Endothelial cell (in vitro differentiated cells): ENCODE measurements at places on chromosomes 5 and 9.

DNA sequence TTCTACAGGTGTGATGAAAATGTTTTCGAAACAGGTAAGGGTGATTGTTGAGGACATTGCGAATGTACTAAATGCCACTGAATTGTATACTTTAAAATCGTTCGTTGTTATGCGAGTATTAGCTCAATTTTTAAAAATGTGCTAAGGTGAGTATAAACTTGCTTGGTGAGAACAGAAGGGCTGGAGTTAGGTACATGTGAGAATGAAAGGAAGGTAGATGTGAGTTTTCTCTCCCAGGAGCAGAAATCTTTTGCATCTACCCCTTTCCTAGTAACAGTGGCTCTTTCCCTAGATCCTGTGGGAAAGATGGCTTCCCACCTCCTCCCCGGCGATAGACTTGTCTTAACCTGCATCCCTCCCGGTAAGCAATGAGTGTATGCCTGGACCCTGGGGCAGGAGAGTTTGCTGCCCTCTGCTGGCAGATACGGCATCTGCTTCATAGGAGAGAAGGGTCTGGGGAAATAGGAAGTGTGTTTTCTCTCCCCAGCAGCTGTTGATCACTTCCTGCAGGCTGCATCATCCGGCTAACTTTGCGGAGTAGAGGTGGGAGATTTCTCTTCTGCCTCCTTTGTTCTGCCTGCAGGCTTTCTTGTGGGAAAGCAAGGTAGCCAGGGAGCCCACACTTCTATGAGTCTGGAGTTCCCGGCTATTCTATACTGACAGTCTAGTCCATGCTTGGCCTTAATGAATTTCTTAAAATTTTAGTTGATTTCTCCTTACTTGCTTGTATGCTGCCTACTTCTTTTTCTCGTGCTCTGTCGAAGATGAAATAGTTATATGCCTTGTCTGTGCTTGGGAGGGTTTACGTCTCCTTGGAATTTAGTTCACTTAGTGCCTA lies 373.3 kb upstream of the SEMA6A start:
- peak; percentile 79 for DNase-seq

DNA sequence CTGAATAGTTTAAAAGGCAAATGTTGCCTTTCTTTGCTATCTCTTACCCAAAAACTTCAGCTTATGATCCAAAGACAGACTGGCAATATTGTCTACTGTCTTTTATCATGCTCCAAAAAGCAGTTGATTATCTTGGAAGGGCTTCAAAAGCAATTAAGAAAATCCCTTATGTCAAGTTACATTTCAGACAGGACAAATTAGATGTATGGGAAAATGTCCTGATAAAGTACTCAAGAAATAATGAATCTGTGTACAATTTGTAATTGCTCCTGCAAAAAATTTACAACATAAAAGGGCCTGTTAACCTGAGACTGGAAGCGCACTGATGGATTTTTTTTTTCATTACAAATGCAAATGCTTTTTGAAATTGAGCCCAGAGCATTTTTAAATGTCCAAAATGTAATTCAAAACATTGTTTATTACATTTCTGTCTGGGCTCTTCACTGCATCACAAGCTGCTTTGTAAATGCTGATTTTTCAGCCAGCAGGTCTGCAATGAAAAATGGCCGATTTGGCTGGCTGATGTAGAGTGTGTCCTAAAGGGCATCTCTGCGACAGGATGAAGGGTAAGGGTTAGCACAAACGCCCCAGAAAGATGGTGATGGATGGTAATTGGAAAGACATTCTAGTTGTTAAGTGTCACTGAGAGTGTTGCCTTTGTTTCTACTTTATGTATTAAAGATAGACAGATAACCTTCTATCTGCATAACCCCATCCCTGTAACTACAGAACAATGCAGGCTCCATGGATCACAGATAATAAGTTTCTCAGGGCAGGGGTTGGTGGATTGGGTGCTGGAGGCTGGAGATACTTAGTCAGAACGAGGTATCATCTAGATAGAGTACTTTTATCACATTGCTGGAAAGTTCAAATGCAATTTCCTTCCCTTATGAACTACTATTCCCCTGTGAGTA lies 27.0 kb downstream of the MAT2B start:
- no peak for DNase-seq

GRCh38 chr5:96576876-96577275 lies 85.3 kb upstream of the CAST start:
- DNase-seq: no peak

DNA sequence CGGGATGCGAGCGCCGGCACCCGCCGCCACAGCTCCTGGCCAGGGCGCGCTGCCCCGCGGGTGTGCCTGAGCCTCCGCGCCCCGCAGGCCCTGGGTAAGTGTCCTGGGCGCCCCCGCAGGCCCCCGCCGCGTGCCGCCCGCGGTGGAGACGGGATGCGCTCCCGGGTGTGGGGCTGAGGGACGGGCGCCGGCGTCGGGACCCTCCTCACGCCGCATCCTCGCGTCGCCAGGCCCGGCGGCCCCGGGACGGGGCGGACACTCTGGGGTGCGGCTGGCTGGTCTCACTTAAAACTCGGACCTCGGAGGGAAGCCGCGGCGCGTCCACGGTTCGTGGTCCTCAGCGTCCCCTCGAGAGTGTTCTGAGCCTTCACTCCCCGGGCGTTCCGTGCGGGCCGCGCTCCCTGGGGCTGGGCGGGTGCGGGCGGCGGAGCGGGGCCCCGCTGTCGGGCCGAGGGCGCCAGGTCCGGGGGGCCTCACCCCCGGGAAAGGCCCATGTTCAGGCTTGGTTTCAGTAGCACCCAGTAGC lies 275 bp downstream of the AHRR start:
- DNase-seq: no peak

DNA sequence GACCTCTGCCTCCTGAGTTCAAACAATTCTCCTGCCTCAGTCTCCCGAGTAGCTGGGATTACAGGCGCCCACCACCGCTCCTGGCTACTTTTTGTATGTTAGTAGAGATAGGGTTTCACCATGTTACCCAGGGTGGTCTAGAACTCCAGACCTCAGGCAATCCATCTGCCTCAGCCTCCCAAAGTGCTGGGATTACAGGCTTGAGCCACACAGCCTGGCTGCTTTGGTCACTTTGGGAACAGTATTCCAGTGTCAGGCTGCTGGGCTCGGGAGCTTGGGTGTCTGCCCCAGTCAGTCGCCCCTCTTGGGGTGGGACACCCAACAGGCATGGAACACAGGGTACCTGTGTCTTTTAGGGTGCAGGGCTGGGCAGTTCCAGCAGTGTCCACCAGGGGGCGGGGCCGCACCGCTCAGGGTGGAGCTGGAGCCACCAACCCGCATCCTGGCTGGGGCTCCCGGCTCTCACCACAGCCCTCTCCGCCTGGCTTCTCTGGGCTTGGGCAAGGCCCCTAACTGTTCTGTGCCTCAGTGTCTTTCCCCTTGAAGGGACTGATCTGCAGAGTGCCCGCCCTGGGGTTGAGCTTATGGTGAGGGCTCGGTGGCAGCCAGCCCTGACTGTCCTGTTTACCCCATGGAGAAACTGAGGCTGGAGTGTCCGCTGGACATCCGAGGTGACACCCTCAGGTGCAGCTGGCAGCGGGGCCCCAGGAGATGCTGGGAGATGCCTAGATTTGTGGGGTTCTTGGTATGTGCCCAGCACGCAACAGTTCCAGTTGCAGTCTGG lies 6.4 kb upstream of the RNU6ATAC start:
- no peak for DNase-seq

GRCh38 chr5:17441351-17441750 lies 56.7 kb upstream of the TAF11L2 start:
- no peak for DNase-seq

DNA sequence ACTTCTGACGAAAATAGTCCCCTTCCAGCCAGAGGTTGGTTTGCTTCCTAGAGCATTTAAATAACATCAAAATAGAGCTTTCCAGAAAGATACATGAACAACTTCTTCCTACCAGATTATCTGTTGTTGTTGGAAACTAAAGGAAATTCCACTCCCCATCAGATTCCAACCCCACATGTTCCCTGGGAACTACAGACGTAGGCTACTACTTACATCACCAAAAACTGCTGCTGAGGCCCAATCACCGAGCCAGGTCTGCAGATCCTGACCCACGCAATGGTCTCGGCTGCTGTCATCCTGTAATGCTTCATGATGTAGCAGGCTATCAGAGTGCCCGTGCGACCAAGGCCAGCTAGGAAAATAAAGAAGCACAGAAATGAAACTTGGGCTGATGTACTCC lies 73.4 kb downstream of the HABP4 start:
- no peak for DNase-seq

GRCh38 chr5:77418162-77418561 lies 74.0 kb downstream of the WDR41 start:
- DNase-seq: no peak

DNA sequence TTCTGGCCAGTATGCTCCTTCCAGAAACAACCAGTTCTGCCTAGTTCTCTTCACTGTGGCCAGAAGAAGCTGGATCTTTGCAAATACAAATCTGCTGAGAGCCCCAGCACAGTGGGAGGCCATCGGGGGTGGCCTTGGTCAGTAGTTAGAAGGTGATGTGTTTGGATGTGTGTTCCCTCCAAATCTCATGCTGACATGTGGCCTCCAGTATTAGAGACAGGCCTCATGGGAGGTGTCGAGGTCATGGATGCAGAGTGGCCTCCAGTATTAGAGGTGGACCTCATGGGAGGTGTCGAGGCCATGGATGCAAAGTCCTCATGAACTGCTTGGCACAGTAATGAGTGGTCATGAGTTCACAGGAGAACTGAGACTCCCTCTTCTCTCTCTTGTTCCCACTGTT lies 7.6 kb upstream of the IRX2 start:
- no peak for DNase-seq

- DNase-seq: no peak
Observed at GRCh38 chr5:28408186-28408585, 1369.8 kb upstream of the CDH9 start.

GRCh38 chr5:112217843-112218579 lies 201.1 kb downstream of the EPB41L4A start:
- no peak for DNase-seq

GRCh38 chr9:113454914-113455761 lies 8.4 kb upstream of the RGS3 start:
- no peak for DNase-seq

DNA sequence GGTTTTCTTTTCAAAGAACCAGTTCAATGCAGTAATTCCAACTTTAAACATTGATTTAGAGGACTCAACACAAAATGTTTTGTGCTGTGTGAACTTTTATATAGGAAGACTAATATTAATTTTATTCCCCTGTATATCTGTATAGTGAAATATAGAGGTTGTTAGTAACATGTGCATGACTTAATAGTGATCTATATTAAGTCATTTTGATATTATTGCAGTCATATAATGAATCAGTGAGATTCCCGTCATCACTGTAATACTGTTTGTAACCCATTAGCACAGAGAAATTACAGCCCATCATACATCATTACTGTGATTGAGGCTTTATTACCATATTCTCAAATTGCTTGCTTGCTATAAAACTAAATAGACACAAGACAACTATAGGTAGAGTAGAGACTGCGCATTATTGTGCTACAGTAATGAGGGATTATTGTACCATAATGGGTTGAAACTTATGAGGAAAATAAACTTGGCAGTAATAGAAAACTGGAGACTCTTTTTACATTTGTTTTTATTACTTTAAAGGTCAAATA lies 170.7 kb downstream of the RANBP17 start:
- DNase-seq: no peak

- DNase-seq: peak; percentile 21
Observed at GRCh38 chr9:122827761-122828093, 661 bp downstream of the PDCL start.

GRCh38 chr5:67206929-67207328 lies 10.3 kb upstream of the CD180 start:
- no peak for DNase-seq

GRCh38 chr5:95953021-95953702 lies 8.5 kb downstream of the ELL2 start:
- DNase-seq: no peak

DNA sequence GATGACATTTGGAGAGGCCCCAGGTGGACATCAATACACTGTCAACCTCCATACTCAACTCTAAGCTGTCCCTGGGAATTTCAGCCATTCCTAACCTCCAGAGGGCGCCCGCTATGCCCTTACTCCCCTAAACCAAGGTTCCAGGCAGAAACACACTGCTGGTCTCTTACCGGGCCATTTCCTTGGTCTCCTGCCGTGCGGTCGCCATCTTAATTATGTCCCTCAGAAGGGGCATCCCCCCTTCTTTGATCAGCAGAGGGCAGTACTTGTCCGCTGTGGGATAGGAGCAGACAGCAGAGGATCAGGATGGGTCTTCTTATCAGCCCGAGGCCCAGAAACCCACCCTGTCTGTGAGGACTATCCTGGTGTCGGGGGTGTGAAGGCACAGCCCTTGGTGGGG lies 9.3 kb upstream of the ZDHHC12 start:
- peak; percentile 85 for DNase-seq

- no peak for DNase-seq
Observed at GRCh38 chr9:98627296-98627695, 81.4 kb downstream of the GABBR2 start.

- DNase-seq: no peak
Observed at GRCh38 chr9:110031511-110032173, 176.3 kb downstream of the C9orf152 start.

GRCh38 chr5:144815131-144815530 lies 644.5 kb downstream of the KCTD16 start:
- no peak for DNase-seq

DNA sequence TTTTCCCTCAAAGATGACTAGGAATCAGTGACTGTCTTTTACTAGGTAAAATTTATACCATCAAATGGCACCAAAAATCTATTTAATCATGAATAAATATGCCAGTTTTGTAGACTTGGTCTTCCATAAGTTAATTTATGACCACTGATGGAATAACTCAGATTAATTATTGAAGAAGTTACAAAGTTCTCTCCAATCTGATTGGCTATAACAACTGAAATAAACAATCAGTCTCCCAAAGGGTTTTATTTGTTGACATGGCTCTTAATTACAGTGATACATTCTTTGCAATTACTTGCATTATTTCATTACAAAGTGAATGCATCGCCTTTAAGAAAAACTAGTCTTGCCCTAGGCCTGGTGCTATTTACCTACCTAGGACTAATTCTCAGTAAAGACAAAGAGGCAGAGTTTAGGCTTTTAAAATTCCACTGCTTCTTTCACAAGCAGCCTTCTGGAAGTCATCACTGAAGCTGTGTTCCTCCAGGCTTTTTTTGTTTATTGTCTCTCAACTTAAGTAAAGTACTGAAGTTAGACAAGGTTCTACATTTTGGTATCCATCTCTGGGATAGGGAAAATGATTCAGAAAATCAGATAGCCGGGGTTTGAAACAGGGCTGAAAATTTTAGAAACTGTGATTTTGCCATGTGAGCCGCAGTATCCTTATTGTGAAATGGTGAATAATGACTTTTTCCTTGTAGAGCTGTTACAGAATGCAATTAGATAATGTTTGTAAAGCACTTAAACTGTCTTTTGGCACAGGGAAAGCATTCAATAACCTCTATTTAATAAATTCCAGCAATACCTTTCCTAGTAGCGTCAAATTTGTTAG lies 2.5 kb downstream of the STOM start:
- no peak for DNase-seq

GRCh38 chr5:135623186-135623715 lies 44.5 kb upstream of the CXCL14 start:
- no peak for DNase-seq

GRCh38 chr5:72021651-72022357 lies 85.5 kb upstream of the MAP1B start:
- DNase-seq: no peak
